ENCODE measurements at places on chromosomes 7 and 10.

GRCh38 chr10:103688491-103688890 is 166.9 kb downstream of the SH3PXD2A start:
- DNase-seq: no peak

- no peak for DNase-seq
Observed at GRCh38 chr7:79778786-79779770, 325.6 kb upstream of the MAGI2 start.

- no peak for DNase-seq
Observed at GRCh38 chr7:100642534-100642907, 1.2 kb upstream of the TFR2 start.

- DNase-seq: no peak
Observed at GRCh38 chr7:49643736-49644135, 129.7 kb upstream of the VWC2 start.

DNA sequence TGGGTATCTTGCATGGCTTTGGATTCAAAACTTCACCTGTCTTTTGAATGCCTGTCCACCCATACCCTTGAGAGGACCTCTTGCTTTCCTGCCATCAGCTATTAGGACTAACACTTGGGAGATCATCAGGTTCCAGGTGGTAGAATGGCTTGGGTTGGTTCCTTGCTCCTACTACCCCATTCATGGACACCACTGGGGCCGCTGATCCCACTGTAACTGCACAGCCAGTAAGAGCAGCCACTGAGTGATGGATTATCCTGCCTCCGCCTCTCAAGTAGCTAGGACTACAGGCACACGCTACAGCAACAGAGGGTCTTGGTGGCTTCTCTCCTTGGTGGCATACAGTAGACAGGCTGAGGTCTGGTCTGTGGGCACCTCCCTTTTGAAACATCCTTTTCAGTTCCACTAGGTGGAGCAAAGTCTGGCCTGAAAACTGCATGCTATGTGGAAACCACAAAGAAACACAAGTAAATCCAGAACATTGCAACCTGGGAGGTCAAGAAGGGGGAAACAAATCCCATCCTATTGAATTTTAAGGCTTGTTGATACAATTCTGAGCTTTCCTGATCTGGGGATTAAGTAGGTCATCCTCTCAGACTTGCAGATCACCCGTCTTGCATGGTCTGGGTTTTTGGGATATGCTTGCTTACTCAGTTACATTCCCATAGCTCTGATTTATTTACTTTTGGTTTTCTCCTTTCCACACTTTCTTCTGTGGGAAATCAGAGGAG is 9.4 kb downstream of the WBP1L start:
- DNase-seq: no peak

- DNase-seq: no peak
Observed at GRCh38 chr10:76945166-76945565, 692.4 kb downstream of the KCNMA1 start.

GRCh38 chr10:86265236-86265894 is 101.2 kb downstream of the GRID1 start:
- no peak for DNase-seq
